Kidney epithelial cell (primary cell): ENCODE measurements at places on chromosomes 7 and 10.
A peak's percentile ranks its signal among the peaks of the same experiment; 100 is the strongest.

- no peak for DNase-seq
These were observed 1.2 kb upstream of the PAOX start for GRCh38 chr10:133377818-133378250.

- DNase-seq, result no peak
These were observed 70.6 kb downstream of the STEAP1B start for GRCh38 chr7:22429386-22429785.

DNA sequence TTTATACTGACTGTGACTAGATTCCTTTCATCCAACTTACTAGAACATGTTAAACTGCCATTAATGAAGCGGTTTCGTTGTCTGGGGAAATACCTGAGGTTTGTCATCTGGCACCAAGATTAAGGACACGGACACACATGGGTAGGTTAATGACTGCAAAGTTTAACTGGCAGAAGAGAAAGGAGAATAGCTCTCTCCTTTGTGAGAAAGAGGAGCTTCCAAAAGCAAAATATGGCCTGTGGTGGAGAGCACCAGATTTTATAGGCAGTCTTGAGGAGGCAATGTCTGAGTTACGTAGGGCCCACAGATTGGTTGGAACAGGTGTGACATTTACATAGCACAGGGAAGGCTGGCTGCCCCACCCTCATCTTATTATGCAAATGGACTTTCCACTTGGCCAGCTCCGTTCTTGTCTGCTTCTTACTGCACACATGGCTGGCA, 1193.0 kb upstream of the CELF2 start:
- DNase-seq, result peak; percentile 60

DNA sequence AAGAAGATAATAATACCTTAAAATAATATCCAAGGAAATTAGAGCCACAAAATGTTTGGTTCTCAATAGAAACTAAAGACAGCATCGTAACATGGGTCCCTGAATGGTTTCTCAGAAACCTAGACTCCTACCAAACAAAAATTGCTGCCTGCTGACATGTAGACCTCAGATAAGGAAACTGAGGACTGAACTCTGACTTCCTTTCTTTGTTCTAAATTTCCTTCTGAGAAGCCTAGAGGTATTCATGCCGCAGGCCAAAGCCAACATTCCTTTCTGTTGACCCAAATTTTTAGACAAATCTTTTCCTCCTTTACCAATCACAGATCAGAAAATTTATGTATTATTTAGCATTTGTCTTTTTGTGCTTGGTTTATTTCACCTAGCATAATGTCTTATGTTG, 816.7 kb upstream of the PHF14 start:
- DNase-seq, result no peak

DNA sequence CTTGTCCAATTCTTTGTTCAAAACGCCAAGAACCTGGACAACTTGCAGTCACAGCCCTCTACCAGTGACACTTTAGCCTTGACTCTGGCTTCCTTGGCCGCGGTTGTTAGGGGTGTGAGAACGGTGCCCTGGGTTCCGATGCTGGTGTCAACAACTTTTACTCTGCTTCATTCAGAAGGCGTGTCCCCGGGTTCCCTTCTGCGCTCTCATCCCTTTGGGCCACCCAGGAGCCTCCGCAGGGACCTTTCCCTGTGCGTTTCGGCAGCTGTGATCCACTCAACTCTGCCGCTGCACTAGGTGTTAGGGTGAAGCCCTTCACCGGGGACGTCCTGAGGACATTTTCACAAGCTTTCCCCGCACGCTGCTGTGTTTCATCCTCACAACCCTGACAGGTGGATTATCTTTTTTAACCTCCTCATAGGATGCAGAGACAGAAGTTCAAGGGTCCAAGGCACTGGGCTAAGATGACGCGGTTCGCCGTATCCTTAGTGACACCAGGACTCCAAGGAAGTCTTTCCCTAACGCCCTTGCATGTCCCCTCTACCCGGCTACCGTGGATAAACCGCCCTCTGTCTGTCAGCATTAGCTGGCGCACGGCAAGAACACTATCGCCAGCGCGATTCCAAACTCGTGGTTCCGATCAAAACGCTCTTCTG, 133.5 kb upstream of the SHH start:
- DNase-seq, result no peak

DNA sequence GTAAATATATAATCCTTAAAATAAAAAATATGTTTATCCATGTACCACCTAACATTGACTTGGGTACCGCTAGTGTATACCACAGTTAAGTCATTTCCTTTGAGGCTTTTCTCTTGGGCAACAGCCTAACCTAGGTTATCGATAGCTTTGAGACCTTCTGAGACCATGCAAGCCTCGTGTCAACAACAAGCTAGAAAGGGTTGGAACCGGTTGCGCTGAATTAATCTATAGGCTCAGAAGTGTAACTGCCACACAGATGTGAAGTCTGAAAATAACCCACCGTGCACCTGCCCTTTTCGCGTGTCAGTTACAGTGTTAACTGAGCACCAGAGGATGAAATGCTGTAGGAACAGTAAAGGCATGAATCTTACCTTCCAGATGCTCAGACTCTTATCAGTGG, 59.8 kb downstream of the ARID5B start:
- no peak for DNase-seq

GRCh38 chr7:20213378-20213777, 3.8 kb downstream of the MACC1 start:
- DNase-seq, result no peak

DNA sequence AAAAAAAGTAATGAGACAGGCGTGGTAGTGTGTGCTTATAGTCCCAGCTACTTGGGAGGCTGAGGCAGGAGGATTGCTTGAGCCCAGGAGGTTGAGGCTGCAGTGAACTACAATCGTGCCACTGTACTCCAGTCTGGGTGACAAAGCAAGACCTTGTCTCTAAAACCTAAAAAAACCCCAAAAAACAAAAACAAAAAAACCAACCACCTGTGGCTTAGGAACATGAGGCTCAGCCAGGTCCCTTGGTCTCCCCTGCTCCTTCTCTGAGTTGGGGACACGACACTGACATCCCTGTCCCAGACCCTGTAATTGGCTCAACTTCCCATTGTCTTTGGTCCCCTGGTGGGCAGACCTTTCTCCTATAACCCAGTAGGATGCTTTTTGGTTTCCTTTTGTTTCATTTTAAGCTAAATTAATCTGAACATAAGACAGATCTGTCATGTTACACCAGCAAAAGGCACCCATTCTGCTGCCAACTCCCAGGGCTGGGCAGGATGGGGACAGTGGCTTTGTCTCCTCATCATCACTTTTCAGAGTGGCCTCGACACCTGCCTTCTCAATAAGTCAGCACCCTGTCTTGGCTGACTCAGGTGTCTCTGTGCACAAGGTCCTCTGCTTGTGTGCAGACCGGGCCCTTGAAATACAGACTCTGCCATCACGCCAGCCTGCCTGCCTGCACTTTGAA, 74.4 kb downstream of the MYL10 start:
- DNase-seq, result no peak

- DNase-seq, result no peak
These were observed 1.5 kb downstream of the STOX1 start for GRCh38 chr10:68828833-68829232.

DNA sequence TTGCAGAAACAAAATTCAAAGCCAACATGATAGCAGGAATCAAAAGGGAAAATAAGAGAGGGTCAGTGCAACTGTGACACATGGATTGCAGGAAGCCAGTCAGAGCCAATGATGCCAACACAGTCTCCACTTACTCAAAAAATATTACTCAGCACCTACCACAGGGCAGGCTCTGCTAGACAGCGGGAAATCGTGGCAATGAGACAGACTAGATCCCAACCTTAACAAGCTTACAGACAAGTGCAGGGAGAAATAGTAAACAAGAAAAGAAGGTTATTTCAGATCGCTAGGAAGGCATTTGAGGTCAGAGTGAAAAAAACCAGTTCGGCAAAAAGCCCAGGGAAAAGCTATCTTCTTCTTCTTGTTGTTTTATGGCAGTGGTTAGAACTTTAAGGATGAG, 45.2 kb upstream of the NPFFR1 start:
- no peak for DNase-seq

- no peak for DNase-seq
These were observed 268.3 kb upstream of the FERD3L start for GRCh38 chr7:19413443-19413965.

DNA sequence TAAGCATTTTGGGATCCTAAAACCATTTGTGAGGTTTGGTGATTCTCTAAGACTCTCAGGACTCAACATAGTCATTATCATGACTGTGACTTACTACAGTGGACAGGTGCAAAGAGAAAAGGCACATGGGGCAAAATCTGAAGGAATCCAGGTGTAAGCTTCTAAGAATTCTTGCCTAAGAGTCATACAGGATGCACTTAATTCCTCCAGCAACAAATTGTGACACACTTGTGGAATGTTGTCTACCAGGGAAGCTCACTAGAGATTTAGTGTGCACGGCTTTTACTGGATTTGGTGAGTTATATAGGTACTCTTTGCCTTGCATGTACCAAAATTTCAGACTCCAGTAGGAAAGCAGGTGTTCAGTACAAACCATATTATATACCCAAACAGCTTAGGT, 47.9 kb downstream of the WAC start:
- DNase-seq, result no peak

DNA sequence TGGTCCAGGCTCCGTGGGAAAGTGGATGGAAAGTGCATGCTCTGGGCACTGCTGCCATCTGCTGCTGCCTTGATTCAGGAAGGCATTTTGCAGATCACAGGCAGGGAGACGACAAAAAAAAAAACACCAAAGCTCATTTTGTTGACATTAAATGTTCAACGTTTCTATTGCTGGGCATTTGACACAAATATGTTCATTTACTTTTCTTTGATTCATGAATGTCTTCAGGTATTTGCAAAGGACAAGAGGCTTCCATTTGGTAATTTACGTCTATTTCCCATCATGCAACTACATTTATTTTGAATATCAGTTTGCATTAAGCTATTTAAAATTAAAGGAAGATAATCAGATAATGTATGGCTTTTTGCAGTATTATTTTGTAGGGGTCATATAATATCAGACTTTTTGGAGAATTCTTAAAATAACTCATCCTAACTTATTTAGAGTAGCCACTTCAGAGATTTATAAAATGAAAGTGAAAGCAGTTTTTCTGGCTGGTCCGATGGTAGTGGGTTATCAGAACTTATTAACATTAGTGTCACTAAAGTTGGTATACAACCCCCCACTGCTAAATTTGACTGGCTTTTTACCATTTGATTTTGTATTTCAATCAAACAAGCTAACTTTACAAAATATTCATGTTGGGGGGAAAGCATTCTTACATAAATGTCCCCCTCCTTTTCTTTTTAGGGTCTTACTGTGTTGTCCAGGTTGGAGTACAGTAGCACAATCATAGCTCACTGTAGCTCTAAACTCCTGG, 65.3 kb downstream of the PDIA4 start:
- no peak for DNase-seq

- DNase-seq, result no peak
These were observed 73.9 kb upstream of the TNRC18 start for GRCh38 chr7:5497295-5498103.

DNA sequence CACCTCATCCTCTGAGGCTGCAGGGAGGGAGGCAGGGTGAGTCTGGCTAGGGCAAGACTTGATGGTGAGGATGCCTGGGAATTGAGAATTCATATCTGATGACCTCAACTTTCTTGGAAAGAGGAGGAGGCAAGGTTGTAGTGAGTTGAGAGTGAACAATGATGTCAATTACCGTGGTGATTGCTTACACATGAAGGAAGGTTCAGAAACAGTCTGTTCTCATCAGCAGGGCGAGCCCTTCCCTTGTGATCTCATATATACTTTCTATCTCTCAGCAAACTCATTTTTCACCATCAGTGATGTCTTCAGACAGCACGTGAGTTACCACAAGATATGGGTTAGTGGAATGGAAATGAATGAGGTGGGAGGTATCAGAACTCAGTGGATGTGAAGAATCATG, 20.1 kb upstream of the COL13A1 start:
- no peak for DNase-seq

GRCh38 chr7:31466036-31466435, 47.9 kb upstream of the ITPRID1 start:
- no peak for DNase-seq

DNA sequence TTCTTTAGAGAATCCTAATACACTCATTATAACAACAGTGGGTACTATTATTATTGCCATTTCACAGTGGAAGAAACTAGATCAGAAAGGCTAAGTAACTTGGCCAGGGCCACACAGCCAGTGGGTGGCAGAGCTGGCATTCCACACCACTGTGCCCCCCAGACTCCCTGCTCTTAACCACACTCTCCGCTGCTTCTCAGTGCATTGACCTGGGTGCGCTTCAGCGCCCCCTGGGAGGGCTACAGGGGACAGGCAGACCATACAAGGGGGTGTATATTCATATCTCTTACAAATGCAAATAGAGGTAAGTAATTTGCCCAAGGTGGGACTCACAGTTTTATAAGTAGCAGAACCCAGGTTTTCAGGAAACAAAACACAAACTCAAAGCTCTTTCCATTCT, 77.0 kb upstream of the NMT2 start:
- no peak for DNase-seq

DNA sequence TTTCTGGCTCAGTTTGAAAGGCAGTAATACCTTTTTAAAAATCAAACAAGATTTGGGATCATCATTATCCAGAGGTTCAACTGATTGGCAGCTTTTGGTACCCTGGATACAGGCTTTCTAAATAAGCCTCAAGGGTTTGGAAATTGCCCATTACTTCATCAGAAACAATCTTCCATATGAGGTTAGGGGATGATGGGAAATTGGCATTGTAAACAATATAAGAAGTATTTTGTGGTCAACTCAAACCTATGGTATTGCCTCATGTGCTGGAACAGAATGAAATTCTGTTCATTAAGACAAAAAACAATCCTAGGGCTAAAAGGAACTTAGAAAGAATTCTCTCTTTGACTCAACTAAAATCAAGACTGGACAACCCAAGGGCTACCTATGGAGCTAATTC, 92.6 kb upstream of the HECTD2 start:
- no peak for DNase-seq

DNA sequence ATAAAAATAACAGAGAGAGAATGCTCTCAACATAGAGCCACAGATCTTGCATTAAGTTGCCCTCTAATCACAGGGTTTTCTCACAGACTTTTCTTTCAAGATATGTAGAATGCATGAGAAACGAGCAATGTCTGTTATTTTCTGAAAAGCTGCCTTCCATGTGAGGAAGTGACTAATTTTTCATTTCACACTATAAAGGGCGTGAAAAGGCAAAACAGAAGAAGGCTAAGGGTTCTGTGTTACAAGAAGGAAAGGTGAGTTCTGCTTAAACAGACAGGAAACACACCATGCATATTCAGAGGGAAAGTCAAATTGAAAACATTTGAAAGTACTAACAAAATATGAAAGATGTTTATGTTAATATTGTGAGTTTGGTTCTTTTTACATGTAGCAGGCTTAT, 189.2 kb downstream of the SEMA3D start:
- no peak for DNase-seq
